Colonic mucosa (tissue), 4 donors: ENCODE measurements at places on chromosomes 12 and 14. TPM values are rescaled to one million over a fixed set of nuclear protein-coding genes. Genes with fewer than 3 reads are reported as not detected.

The GPR84 gene
- not detected for total RNA-seq

The TAS2R8 gene
- total RNA-seq, result not detected

The AKAP6 gene
- total RNA-seq, result 10.3 TPM

The NT5DC3 gene
- 10.0 TPM for total RNA-seq

The TTLL5 gene
- 26.5 TPM for total RNA-seq

The HSPA2 gene
- total RNA-seq, result 21.6 TPM

- peak; percentile 69 for DNase-seq
Observed at GRCh38 chr14:35378425-35379233, 25.9 kb downstream of the NFKBIA start.

GRCh38 chr12:63849106-63849620, 4.7 kb downstream of the SRGAP1 start:
- no peak for DNase-seq

GRCh38 chr12:122126713-122127597, 47.1 kb downstream of the IL31 start:
- no peak for DNase-seq

DNA sequence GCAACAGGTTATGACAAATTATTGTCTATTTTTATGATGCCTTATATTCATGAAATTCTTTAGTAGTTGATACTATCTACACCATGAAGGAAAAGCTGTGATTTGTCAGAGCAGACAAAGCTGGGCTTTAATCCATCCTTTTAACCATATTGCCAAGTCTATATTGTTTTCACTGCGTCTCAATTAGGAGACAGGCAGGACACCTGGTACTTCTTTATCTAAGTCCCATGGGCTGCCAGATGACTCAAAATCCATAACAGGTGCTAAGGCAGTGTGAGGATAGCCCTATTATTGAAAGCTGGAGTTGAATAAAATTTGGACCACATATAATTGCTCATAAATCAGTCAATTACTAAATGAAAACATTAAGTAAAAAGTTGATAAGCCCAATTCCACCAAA, 22.6 kb downstream of the INSM2 start:
- no peak for DNase-seq

DNA sequence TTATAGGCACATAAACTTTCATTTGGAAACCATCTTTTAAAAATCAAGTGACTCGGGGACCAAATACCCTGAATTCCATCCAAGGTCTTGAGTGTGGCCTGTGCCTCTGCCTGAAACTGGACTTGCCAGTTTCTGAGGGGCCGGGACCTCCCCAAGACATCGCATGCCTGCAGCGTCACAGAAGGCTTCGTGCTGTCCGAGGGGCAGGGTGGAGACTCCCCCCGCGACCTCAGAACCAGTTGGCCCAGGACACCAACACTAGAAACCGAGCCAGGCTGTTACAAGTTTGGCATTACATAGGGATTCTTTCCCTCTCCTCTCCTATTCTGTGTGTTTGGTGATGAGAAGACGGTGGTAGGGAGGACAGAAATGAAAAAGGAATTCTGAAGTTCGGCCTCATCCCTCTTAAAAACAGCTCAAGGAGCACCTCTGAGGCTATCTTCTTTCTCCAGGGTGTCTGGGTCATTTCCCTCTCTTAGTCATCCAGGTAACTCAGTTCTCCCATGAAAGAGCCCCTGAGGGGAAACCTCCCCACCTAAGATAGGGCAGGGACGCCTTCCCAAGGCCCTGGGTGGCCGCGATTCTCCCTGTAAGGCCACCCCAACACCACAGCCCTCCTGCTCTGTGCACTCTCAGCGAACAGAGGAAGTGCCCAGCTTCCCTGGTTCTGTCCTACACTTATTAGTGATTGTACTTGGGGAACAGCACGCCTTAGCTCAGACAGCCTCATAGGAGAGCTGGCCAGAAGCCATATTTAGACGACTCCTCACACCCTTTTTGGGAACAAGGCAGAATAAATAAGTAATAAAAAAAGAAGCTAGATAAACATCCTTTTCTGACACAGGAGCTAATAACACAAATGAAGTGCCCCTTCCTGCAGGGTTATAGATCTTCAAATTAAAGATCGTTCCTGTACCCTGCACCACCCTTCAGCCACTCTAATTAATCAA, 93.8 kb downstream of the BCL11B start:
- no peak for DNase-seq

- DNase-seq, result no peak
Observed at GRCh38 chr12:71636704-71637115, 26.9 kb downstream of the ZFC3H1 start.

- DNase-seq, result peak; percentile 39
Observed at GRCh38 chr12:91778938-91779400, 366.7 kb downstream of the BTG1 start.

DNA sequence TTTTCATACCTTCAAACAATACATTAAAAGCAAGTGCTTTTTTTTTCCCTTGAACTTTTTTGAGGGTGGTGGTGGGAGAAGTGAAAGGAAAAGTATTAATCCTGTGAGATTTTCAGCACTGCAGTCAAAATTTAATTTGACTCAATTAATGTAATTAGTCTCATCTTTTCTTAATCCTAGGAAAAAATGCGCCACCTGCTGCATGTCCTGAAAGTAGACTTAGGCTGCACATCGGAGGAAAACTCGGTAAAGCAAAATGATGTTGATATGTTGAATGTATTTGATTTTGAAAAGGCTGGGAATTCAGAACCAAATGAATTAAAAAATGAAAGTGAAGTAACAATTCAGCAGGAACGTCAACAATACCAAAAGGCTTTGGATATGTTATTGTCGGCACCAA, 52.2 kb downstream of the SPATA7 start:
- DNase-seq, result no peak

GRCh38 chr14:55585854-55586253, 5.8 kb downstream of the KTN1 start:
- no peak for DNase-seq

- DNase-seq, result no peak
Observed at GRCh38 chr12:5691943-5692342, 253.1 kb downstream of the ANO2 start.

- DNase-seq, result no peak
Observed at GRCh38 chr14:66782853-66783252, 274.9 kb downstream of the GPHN start.

DNA sequence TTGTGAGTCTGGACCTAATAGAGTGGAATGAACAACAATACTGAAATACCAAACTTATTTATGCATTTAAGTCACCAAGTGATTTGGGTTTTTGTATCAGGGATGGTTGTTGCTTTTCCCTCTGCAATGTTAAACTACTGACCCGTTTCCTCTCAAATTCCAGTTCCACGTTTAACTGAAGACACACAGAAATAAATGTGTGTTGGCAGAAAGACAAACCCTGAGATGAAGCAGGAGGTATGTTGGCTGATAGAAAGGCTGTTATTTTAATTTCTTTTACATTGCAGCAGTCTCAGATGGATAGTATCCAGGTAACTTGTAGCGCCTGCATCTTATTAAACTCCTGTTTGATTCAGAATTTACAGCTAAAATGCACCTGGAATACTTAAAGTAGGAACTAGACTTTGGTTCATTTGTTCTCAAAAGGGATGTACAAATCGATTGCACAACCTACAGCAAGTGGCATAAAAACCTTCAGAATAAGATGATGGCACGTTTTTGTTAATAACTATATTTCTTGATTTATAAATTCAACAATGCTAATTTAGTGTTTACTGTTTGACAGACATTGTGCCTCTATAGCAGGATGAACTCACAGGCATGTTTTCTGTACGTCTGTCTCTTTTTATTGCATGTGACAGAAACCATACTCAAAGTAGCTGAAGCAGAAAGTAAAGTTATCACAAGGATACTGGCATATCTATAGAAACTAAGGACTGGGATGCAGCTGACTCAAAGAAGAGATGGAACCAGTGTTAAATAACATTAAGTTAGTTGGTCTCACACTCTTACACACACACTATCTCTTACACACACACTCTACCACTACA, 405.7 kb downstream of the ZFP36L1 start:
- DNase-seq, result no peak

- no peak for DNase-seq
Observed at GRCh38 chr12:26979733-26980132, 34.5 kb downstream of the TM7SF3 start.

- no peak for DNase-seq
Observed at GRCh38 chr12:38328306-38328895, 11.8 kb downstream of the ALG10B start.

GRCh38 chr14:75661499-75661814, 411 bp downstream of the TTLL5 start:
- no peak for DNase-seq

- DNase-seq, result no peak
Observed at GRCh38 chr14:34018125-34018524, 67.3 kb upstream of the EGLN3 start.

- no peak for DNase-seq
Observed at GRCh38 chr14:74710480-74710879, 2.4 kb downstream of the AREL1 start.

DNA sequence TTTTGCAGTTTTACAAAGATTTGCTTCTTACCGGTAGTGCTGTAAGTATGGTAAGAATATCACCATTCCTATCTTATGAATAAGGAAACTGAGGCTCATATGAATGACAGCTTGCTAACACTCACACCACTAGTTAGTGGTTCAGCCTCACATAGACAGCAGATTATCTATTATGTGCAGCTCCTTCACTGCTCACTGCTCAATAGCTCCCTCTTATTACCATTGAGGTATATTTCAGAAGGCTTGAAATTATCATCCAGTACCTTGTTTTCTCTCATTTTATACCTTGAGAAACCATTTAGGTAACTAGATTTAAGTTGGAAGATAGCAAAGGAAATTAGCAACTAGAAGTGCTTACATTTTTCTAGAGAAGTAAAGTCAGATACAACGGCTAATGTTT, 15.5 kb downstream of the RIC8B start:
- no peak for DNase-seq

- no peak for DNase-seq
Observed at GRCh38 chr14:55512421-55512820, 67.6 kb upstream of the KTN1 start.

DNA sequence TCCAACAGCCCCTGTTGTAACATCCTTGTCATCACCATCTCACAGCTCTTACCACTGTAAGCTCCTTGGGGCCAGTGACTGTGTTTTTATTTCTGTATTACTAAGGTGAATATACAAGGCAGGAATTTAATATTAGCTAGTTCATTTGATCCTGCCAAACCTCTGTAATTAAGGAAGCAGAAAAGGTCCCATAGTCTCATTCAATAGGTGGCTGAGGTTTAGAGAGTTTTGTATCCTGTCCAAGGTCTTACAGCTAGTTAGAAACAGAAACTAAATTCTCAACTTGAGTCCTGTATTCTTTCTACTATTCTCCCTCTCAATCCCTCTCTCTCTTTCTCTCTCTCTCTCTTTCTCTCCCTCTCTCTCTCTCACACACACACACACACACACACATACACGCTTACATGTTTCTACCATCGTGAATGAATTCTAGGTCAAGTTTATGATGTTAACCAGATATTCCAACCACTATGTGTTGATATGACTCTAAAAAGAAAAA, 543 bp upstream of the GLIPR1 start:
- no peak for DNase-seq
